Activated CD8-positive, alpha-beta memory T cell treated with anti-CD3 and anti-CD28 coated beads, Interleukin-2, amount 50 U/mL, for 48 hours (primary cell): ENCODE measurements at places on chromosomes 16 and 17.

GRCh38 chr17:15233022-15233805 lies 31.9 kb downstream of the PMP22 start:
- DNase-seq, result no peak

GRCh38 chr17:44766409-44767038 lies 7.7 kb downstream of the ADAM11 start:
- no peak for DNase-seq

GRCh38 chr17:79986411-79987186 lies 49.1 kb downstream of the TBC1D16 start:
- DNase-seq, result no peak

DNA sequence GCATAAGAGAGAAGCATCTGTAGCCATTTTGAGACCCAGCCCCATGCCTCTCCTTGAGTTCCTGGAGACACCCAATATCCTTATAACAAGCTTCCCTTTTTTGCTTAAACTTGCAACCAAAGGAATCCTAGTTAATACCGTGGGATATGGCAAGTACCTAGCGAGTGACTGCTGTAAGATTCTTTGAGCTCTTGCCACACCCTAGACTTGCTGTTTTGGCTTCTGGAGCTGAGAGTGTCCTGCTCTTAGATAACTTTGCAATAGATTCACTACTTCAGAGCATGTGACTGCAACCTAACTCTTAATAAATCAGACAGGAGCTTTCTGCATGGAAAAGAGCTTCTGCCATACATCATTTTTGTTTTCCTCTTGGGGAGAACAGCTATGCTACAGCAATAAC lies 58.3 kb downstream of the AKAP1 start:
- no peak for DNase-seq

- no peak for DNase-seq
Observed at GRCh38 chr17:41824086-41824485, 11.3 kb downstream of the FKBP10 start.
